ENCODE measurements at places on chromosomes 7 and 10. TPM values are rescaled to one million over a fixed set of nuclear protein-coding genes. Genes with fewer than 3 reads are reported as not detected.

- DNase-seq, result no peak
Measured at GRCh38 chr7:31119249-31119648, 67.1 kb downstream of the ADCYAP1R1 start.

- DNase-seq, result no peak
Measured at GRCh38 chr10:100970914-100971811, 1.9 kb downstream of the SEMA4G start.

DNA sequence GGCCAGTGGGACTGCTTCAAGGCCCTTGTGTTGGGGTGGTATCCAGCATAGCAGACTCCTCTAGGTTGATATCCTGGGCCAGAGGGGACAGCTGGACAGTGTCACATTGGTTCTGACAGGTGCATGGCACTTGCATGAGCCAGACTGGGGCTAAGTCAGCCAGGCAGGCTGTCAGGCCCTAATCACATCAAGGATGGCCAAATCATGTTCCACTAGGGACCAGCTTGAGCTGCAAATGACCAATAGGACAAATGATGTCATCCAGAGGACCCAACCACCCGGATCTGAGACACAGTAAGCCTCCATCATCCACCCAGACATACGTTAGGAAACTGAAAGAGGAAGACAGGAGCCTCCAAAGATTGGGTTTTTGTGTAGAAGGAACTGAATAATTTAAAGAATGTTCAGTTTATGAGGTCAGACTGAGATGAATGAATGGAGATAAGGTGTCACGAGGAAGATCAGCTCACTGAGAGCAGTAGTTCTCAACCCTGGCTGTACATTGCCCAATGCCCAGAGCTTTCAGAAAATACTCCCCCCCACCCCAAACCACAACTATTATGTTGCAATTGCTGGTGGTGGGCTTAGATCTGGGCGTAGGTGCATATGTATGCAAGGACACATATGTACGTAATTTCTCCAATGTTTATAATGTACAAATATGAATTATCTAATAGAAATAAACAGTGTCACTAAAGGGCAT, 75.2 kb upstream of the INHBA start:
- DNase-seq, result no peak

Gene ANKRD30A
- total RNA-seq, result not detected

Gene INHBA
- total RNA-seq, result 1.0 TPM

DNA sequence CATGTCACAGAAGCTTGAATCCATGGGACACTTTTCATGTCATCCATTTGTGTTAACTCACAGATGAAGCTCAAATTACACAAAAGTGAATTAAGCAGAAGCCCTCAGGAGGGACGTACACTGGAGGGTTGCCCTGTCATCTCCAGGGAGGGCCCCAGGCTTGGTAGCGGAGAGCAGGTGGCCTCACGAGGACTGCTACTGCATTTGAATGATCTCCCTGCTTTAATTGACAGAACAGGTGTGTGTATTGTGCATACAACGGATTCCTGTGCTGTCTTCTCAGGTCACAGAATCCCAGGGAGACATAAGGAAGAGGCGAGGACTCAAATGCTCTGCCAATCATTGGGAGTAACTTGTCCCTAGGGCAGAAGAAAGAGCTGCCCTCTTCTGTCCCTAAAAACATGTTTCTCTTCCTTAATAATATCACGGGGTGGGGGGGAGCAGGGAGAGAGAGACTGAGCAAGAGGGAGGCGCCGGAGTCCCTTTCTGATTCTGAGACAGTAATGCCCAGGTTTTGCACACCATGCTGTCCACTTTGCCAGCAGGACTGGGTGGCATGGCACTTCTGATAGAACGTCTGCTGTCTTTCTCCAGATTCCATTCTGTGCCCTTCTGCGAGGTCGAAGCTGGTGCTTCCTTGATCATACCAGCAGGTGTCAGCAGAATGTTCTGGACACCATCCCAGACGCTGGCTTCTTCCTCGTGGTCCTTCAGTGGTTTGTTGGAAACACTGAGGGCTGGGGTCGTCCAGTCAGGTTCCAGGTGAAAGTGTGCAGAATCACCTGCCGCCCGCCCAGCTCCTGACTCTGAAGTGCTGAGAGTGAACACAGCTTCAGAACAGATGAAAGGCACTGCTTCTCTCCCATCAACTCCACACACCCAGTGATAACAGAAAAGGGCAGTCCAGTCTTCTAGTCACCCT, 26.2 kb upstream of the RASGEF1A start:
- peak; percentile 37 for DNase-seq

Gene ADAM12
- 0.02 TPM for total RNA-seq

DNA sequence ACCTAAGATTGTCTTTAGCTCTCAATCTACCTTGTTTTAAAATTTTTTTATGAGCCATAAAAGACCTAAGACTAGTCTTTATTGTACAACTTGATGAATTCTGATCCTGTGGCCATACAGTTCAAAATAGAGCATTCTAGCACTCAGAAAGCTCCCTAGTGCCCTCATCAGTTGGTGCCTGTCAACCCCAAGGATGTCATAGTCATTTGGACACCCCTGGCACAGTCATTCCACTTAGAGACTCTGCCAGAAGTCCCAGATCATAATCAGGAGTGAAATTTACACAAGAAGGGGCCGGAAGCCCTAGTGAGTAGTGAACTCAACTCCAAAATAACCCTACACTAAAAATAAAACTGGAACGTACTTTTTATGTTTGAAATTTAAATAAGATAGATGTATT, 80.0 kb upstream of the INSIG1 start:
- no peak for DNase-seq

- no peak for DNase-seq
Measured at GRCh38 chr10:53579773-53580172, 807.2 kb upstream of the MBL2 start.

- no peak for DNase-seq
Measured at GRCh38 chr10:118496525-118496924, 98.9 kb downstream of the PRLHR start.

- DNase-seq, result no peak
Measured at GRCh38 chr10:73639286-73639685, 2.0 kb downstream of the MYOZ1 start.

Gene CABCOCO1
- total RNA-seq, result not detected

- no peak for DNase-seq
Measured at GRCh38 chr10:96814264-96814663, 17.8 kb upstream of the LCOR start.

Gene SFTPA1
- total RNA-seq, result not detected

DNA sequence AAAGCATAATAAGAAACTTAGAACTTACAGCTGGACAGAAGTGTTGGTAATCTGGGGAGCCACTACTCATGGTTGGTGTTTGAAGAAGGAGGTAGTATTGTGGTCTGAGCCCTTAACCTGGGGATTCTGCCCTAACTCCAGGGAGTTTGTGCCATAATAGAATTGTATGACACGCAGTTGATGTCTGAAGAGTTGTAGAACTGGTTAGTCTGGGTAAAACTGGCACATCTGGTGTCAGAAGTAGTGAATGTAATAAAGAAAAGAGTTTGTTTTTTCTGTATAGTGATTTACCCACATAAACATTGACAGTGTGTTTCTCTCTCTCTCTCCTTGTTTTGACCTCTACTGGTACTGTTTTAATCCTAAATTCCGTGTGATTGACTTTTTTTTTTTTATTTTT, 448.1 kb upstream of the SEMA3D start:
- DNase-seq, result no peak

DNA sequence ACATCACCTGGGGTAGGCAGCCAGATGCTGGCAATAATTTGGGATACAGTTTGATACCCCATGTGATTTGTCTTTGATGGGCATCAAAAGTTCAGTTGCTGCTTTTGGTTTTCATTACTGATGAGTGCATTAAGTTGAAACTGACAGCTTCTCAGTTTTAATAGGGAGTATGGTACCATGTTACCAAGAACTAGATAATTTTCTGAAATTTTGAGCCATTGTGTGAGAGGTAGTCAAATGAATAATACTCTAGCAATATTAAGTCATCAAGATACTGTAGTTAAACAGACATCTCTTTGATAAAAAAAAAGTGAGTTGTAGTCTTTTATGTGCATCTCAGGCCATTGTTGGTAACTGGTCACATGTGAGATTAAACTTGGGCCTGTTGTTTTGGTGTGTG, 71.5 kb downstream of the ST7 start:
- no peak for DNase-seq

Gene DLX6
- total RNA-seq, result not detected

DNA sequence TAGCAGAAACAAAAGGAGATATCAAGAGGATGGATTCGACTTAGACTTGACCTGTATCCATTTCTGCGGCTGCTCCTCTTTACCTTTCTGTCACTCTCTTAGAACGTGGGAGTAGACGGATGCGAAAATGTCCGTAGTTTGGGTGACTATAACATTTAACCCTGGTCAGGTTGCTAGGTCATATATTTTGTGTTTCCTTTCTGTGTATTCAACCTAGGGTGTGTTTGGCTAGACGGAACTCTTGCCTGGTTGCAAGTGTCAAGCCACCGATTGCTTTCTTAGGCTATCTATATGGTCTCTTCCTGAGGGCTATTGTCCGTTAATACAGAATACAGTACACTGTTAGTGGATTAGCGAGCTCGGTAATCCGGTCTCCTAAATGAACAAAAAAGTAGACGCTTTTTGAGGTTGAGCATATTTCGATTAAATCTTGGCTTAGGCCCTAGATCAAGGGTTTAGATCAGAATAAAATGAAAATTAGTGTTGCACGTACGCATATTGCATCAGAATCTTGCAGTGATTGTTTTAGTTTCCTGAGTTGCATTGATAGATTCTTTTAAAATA, 1.2 kb downstream of the PTEN start:
- no peak for DNase-seq

DNA sequence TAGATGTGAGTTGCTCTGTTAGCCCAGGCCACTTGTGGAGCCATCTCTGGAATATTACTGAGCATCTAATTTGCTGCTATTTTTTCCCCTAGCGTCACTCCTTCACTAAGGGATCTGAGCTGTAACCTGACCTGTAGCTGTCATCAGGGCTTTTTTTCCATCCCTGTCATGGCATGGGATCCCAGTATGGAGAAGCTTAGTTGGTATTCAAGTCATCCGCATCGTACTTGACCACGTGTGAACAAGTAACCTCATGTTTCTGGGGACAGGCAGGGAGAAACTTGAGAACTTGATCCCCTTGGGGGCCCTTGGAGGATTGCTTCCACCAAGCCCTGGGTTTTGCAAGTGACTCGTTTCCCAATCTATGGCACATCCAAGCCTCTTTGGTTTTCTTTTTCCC, 474.4 kb upstream of the GALNT17 start:
- no peak for DNase-seq

- no peak for DNase-seq
Measured at GRCh38 chr7:30249986-30250774, 34.2 kb upstream of the ZNRF2 start.

Measured in activated T-helper 2 cell treated with anti-CD3 and anti-CD28 coated beads, Interferon-gamma antibody, Interleukin-2, Interleukin-4, amounts not matched to agents 10 μg/mL and 5 μg/mL and 100 μg/mL, durations not matched to agents 14 hours and 24 hours and 36 hours (primary cell).